T-helper 1 cell (primary cell): ENCODE measurements at places on chromosomes 7 and 10.

- DNase-seq: no peak
Measured at GRCh38 chr7:235576-236395, 43.4 kb downstream of the FAM20C start.

DNA sequence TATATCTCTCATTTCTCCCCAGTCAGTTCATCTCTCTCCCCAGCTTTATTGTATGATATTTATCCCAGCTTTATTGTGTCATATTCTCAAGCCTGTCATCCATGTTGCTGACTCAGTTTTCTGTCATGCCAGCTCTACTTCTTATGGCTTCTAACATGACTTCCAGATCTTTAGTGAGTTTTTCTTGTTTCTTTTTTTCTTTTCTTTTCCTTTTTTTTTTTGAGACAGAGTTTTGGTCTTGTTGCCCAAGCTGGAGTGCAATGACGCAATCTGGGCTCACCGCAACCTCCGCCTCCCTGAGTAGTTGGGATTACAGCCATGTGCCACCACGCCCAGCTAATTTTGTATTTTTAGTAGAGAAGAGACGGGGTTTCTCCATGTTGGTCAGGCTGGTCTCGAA, 28.7 kb upstream of the CALU start:
- no peak for DNase-seq

GRCh38 chr10:91198781-91199180, 21.7 kb upstream of the PCGF5 start:
- DNase-seq: no peak

- no peak for DNase-seq
Measured at GRCh38 chr10:68574051-68574450, 13.9 kb downstream of the TET1 start.

DNA sequence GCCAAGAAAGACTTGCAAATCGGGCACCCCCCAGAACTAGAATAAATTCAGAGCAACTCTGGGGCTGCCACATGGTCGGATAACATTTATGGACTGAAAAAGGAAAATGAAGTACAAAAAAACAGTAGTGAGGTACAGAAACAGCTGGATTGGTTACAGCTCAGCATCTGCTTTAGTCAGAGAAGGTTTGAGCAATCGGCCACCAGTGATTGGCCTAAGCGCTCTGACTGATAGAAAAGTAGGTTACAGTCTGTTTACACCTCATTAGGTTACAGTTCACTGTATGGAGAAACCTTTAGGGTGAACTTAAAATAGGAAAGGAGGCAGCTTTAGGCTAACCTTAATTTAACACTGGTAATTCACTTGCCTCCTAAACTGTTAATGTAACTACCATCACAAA, 102.0 kb upstream of the DKK1 start:
- DNase-seq: no peak

DNA sequence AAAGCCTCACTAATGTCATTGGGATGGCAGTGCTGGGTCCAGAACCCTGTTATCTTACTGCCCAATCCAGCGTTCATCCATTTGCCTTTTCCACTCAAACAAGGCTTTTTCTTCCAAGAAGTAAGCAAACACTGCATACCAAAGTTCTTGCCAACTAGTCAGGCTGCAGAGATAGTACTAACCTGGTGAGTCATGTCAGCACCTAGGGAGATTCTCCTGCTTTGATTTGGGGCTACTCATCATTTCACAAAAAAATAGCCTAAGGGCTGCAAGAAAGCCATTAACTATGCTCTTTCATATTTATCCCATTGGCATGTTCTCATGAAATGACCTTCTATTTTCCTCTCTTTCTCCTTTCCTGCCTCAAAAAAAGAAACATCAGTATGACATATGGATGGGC, 142.6 kb downstream of the TWIST1 start:
- DNase-seq: no peak
